Upper lobe of right lung (tissue), 1 donor: ENCODE measurements at places on chromosomes 4 and X.

DNA sequence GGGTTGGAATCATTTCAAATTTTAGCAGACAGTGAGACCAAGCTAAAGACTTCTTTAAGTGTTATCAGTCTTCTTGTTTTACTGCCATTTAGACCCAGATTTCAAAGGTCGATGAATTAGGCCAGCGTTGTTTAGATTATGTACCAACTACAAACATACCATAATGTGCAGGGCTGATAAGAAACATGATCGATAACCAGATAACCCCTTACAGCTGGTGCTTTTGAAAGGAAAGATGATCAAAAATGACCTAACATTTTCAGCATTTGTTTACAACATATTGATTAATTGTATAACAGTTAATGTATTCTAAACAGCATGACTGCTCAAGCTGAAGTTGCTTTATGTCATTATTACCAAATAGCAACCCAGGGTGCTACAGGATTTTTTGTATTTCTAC lies 400.4 kb upstream of the FAM241A start:
- DNase-seq = no peak

GRCh38 chr4:77777135-77777807 lies 41.9 kb downstream of the CNOT6L start:
- no peak for DNase-seq

DNA sequence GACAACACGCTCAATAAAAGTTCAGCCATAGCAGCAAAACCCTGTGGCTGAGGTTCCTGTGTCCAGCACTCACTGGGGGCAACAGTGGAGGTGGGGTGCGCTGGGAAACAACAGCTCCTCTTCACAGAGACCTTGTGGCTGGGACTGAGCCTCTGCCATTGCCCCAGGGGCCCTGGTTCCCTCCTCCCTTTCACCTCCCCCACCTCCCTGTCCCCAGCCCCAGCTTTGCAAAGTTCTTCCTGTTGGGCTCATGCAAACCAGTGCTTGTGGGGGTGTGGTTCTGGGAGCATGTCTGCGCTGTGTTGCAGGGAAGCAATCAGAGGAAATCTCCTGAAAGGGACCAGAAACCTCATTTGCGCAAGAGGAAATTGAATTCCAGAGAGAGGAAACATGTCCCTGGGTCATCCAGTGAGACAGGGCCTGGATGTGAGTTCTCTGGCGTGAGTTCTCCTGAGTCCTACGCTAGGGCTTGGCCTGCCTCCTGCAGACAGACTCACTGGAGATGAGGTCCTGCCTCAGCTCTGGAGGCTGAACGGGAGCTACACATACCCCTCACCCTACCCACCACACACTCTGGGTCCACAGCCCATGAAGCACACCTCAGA lies 7.4 kb downstream of the FATE1 start:
- DNase-seq = no peak

DNA sequence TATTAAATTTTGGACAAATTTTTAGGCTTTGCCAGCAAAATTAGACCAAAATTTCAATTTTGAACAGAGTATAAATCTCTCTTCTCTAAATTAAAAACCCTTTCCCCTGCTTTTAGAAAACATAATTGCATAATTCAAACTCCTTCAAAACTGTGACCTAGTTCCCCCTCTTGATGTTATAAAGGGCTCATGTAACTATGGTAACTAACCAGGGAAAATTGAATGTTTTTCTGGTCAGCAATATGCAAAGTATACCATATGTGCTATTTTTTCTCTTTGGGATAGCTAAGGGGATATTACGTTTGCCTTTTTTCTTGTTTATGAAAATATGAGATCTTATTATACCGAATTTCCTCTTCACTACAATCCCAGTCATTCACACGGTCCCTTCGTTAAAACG lies 5.1 kb upstream of the ING2 start:
- no peak for DNase-seq

- no peak for DNase-seq
Observed at GRCh38 chrX:53711436-53711835, 24.9 kb upstream of the HUWE1 start.

- no peak for DNase-seq
Observed at GRCh38 chr4:791252-791897, 34.6 kb downstream of the CPLX1 start.

- no peak for DNase-seq
Observed at GRCh38 chrX:23792861-23793553, 10.0 kb downstream of the SAT1 start.
